ENCODE measurements at places on chromosomes 1 and 21.

DNA sequence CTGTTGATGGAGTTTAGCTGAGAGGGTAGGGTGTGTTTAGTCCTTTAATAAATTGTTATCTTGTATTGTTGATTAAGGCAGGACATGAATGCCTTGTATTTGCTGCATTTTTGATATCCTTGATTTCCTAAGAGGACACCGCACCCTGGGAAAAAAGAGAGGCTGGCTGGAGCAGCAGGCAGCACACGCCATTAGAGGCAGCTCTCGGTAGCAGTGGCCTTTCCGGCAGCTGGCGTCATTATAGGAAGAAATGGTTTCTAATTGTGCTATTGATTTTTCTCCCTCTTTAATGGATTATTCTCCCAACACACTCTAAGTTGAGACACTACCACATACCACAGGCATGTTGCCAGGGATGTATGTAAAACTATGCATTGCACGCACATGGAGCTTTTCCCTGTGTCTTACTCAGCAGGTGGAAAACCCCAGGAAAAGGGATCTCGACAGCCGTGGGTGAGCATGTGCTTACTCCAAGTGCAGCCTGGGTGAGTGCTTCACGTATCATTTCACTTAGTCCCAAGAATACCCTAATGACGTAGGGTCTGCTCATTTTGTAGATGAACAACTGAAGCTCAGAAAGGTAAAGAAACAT lies 440.4 kb upstream of the RUNX1 start:
- DNase-seq = no peak

DNA sequence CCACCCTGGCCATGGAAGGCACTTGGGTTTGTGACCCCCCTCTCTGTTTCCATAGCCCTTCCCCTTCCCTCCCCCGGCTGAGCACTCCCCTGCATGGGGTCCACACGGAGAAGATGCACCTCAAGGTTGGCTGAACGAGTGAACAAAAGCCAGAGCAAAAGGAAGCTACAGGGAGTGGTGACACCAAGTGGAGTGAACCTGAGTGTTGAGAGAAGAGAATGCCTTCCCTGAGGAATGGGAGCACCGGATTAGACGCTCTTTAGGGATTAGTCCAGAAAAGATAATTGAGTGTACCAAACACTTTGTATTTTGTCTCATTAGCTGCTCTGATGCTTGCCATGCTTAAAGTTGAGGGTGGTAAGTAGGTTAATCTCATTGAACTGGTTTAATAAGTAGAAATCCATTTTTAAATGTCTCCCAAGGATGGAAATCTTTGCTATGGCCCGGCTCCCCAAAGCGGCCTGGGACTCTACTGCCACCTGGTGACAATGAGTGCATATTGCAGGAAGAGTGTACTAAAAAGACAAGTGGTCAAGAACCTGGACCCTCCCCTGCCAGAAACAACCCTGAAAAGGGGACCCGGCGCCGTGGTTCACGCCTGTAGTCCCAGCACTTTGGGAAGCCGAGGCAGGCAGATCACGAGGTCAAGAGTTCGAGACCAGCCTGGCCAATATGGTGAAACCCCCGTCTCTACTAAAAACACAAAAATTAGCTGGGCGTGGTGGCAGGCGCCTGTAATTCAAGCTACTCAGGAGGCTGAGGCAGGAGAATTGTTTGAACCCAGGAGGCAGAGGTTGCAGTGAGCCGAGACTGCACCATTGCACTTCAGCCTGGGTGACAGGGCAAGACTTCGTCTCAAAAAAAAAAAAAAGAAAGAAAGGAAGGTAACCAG lies 150.6 kb upstream of the ZC3H12A start:
- DNase-seq = peak; percentile 30

DNA sequence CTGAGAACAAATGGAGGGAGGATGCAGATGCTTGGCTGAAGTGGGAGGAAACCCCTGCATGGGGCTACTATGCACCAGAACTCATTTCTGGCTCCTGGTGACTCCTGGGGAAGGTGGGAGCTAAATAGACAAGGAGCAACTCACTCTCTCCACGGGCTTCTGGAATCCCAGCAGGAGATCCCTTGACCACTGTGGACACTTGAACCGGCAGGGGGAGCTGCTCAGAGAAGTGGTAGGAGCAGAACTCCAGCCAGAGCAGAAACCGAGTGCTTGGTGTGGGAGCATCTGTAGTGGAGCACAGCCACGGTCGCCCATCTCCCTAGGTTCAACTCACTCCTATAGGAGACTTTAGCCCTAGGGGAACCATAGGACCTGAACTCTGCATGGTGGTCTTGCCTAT lies 205.6 kb upstream of the GJB5 start:
- no peak for DNase-seq

DNA sequence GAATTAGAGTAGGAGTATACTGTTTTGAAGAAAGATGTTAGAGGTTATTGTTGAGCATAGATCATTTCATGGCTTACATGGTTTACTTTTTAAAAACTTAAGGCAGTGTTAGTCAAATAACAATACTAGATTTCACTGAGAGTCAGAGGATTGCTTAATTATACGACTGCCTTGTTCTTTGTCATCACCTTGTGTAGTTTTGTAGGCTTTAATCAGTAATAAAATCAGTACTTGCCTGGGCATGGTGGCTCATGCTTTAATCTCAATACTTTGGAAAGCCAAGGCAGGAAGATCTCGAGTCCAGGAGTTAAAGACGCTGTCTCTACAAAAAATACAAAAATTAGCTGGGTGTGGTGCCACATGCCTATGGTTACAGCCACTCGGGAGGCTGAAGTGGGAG lies 41.3 kb upstream of the GPR52 start:
- no peak for DNase-seq

GRCh38 chr1:232965912-232966217 lies 15.5 kb downstream of the NTPCR start:
- no peak for DNase-seq

DNA sequence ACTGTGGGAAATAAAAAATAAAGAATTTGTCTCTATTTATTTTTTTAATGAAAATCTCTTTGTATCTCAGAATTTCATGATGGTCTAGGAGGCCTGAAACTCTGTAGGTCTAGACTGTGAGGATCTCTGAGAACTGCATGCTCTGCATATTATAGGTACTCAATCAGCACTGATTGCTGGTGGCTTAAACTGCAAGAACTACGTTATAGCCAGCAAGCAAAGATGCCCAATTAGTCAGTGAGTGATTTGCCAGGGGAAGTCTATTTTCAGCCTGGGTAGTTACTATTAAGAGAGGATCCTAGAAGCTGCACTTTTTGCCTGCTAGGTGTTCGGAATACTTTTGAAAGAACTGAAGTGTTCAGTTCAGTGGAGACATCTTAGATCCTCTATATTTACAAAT lies 87.4 kb downstream of the GPR52 start:
- DNase-seq = no peak

GRCh38 chr1:33698361-33699035 lies 165.4 kb upstream of the HMGB4 start:
- DNase-seq = no peak

DNA sequence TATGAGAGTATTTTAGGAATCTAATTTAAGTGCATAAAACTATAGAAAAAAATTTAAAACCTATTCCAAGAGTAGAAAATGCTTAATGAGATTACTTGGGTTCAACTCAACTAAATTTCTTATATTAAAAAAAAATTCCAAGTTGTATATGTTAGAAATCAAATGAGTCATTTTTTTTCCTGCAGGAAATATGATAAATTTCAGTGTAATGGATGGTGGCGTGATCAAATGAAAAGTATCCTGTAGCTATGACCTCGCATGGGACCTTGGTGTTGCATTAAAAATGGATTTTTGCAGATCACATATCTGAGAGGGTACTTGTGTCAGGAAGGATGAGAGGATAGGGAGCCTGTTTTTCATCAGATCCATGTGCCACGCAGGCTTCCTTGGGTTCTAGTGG lies 17.9 kb downstream of the ATP5PO start:
- DNase-seq = no peak

DNA sequence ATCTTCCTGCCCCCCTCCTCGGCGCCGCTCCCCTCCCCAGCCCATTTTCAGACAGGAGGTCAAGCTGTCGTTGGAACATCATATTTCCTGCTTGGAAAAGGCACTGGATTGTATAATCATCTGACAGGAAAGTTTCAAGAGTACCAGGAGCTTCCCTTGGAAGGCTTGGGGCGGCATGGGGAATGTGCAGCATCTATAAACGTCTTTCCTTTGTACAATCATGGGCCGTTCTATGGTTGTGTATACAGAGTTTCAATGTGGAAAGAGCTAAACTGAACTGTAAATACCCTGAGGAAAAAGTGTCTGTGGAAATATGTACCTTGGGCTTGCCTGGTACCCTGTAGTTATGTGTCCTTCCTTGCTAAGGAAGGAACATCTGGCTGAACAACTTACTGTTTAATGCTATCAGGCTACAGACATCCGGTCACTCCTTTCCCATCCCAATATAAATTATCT lies 368.1 kb upstream of the ADGRL2 start:
- DNase-seq = no peak

DNA sequence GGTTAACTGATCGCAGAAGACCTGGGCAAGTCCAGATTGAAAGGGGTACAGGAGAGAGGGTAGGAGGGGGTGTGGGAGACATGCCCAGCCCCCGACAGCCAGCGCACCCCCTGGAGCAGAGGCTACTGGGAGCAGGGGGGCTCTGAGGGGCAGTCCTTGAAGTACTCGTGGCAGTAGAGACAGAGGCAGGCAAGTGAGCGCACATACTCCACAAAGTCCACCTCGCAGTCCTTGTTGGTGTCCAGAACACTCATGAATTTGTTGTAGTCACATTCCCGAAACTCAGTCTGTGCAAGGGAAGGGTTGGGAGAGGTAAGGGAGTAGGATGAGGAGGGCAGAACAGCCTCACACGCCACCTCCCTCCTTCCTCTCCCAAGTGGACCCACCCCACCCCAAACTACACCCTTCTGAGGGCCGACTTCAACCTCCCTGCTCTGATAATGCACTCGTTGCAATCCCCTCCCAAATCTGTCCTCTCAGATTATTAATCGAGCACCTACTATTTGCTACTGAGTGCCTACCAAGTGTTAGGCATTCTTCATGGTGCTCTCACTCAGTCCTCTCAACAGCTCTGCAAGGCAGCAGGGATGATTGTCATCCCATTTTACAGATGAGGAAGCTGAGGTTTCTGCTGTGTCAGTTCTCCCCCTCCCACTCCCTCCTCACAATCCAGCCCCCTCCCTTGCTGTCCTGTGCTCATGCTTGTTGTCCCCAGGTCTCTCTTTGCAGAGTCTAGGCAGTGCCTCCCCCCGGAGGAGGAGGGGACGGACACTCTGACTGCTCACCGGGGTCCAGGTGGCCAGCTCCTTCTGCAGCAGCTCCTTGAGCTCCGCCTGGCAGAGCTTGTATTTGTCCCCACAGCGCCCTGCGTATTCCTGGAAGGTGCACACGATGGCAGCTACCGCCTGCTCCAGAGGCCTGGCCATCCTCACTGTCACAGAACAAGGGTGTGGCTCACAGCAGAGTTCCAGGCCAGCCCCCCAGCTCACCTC lies 1.2 kb downstream of the S100A3 start:
- no peak for DNase-seq

GRCh38 chr1:157523774-157524493 lies 28.4 kb downstream of the FCRL5 start:
- no peak for DNase-seq

DNA sequence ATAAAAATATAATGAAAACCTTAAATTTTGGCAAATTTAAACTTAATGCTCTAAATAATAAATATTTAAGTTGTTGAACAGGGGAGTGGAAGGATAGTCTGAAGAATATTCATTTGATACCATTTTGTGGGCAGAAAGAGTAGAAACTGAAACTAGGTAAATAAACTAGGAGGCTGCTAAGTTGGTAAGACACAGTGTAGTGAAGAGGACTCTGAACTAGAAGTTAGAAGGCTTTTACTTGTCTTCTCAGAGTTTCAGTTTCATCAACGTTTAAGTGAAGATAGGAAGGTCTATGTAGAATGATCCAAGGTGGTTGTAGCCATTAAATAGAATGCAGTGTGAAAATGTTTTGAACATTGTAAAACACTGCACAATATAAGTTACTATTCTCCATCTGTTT lies 516.9 kb downstream of the AMY1C start:
- no peak for DNase-seq

DNA sequence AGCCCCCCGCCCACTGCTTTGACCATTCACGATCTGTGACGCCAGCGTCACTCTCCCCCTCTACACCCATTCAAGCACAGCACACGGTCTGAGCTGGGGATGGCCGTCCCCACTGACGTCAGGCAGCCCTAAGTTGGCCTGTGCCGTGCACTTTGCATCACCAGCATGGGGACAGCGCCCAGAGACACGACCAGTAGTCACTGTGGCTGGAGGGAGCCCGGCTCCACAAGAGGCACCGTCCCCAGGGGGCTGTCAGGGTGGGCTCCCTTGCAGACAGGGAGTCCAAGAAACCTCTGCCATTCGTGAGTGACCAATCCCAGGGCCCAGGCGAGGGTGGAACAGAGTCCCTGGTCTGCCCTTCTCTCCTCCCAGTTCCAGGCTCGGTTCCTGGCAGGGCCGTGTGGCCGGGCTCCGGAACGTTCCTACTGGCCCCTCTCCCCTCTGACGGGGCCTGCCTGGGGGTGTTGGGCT lies 2.3 kb downstream of the KRTAP10-8 start:
- DNase-seq = no peak

All from AML-193 (cell line).